Left hindlimb (tissue), 1 donor: ENCODE measurements at places on chromosomes 3 and 15.

- DNase-seq, result no peak
These were observed 587 bp downstream of the PIGX start for GRCh38 chr3:196712514-196713413.

DNA sequence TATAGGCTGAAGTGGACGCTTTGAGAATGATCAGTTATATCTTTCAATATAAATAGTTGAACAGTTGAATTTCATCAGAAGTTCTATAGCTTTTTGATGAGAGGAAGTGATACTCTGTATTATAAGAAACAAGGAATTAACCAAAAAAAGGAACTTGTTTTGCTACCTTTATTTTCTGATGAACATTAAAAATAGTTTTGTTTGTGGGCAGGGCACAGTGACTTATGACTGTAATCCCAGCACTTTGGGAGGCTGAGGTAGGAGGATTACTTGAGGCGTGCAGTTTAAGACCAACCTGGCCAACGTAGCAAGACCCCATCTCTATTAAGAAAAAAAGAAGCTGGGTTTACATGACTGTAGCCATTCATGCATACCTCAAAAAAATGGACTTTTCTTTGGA lies 16.7 kb downstream of the BLOC1S6 start:
- no peak for DNase-seq

DNA sequence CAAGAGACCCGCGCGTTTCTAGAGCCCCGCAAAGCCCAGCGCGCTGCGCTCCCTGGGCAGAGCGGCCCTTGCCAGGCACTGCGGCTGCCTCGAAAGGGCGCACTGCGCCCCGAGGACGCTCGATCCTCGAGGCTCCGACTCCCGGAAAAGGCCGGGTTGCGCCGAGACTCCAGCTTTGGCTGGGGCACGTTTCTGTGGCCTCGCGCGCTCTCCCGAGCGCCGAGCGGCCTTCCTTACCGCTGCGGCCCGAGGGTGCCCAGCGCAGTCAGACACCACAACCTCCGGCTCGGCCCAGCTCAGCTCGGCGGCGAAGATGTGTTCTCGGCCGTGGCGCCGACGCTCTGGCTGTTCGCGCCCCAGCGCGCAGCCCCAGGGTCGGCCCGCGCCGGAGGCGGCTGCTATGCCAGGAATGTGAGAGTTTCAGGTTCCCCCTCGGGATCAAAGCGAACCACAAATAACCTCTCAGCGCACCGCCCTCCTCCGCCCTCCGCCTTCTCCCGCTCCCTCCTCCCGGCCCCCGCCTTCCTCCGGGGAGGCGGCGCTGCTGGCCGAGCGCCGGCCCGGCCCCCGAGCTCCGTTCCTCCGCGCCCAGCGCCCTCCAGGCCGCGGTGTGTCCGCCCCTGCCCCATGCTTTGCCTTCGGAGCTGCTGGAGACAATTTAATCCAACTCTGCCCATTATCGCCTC lies at the start of gene AMOTL2:
AMOTL2 (minus strand) TSS at position 343 of the 686 bp plus-strand sequence. CDS start 3,014 bp downstream, outside the sequence.
- DNase-seq, result peak; percentile 94

- no peak for DNase-seq
These were observed 48.5 kb downstream of the STARD9 start for GRCh38 chr15:42623951-42624350.

DNA sequence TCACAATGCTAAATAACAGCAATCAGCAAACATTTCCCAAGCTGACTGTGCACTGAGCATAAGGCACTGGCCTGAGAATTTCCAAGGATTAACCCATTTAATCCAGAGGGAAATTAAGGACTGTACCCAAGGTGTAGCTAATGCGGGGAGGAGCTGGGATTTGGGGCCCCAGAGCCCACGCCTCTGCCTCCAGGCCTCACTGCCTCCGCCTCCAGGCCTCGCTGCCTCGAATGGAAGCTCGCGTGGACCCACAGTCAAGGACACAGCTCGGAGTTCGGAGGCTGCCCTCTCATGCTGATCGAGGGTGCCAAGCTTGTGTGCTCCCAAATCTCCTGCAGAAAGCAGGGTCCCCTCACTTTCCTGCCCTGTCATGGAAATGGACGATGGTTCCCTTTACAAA lies 76.5 kb upstream of the SNRPA1 start:
- DNase-seq, result no peak

- no peak for DNase-seq
These were observed 80.3 kb downstream of the PEX5L start for GRCh38 chr3:179956416-179956830.

DNA sequence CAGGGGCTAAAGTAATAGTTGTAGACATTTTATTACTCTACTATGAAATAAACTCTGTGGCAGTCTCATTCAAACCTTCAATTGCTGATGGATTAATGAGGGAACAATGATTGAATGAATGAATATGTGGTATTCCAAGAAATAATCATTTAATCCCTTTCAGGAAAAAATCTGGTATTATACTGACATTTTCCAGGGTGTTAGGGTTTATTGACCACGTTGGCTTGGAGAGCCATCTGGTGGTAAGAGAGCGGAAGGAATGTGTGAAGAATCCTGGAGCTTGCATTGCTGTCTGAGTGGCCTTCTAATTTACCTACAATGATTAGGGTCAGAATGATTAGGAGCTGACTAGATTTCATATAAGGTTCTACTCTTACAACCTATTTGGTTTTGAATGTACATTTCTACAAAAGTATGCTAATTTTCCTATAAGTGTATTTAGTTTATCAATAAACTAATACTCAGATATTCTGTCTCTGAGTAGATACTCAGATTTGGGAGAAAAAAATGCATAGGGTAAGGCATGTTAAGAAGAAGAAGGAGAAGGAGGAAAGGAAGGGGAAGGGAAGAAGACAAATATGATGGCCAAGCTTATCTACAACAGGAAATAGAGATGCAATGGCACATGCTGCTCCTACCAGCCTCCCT lies 249.9 kb downstream of the ROBO1 start:
- no peak for DNase-seq

- no peak for DNase-seq
These were observed 44.5 kb downstream of the NKIRAS1 start for GRCh38 chr3:23872330-23872729.

GRCh38 chr3:142779591-142779990 lies 55.8 kb downstream of the TRPC1 start:
- no peak for DNase-seq

DNA sequence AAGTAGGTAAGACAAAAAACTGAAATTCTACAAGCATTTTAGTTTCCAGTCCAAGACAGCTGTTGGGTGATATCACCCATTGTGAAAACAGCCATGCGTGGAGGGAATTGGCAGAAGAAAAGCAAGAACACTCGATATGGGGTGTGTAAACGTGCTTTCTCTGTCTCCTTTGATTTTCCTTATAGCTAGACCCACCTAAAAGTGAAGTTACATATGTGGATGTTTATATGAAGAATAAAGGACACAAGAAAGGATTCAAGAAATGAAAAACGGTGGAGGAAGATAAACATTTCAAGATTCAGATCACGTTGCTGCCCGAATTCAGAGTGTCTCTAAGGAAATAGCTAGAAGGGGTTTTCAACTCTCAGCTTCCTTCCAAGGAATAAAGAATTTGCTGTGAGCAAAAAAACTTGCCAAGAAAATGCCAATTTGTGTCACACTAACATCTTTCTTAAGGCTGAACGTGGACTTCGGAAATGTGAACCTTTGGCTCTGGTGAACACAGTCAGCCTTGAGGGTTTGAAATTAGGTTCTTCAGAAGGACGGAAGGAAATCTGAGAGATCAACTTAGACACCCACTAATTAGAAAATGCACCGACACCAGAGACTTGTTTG lies 269.0 kb upstream of the ADAMTS9 start:
- DNase-seq, result no peak
